ENCODE measurements at places on chromosomes 13 and 19. TPM values are rescaled to one million over a fixed set of nuclear protein-coding genes. Genes with fewer than 3 reads are reported as not detected.

DNA sequence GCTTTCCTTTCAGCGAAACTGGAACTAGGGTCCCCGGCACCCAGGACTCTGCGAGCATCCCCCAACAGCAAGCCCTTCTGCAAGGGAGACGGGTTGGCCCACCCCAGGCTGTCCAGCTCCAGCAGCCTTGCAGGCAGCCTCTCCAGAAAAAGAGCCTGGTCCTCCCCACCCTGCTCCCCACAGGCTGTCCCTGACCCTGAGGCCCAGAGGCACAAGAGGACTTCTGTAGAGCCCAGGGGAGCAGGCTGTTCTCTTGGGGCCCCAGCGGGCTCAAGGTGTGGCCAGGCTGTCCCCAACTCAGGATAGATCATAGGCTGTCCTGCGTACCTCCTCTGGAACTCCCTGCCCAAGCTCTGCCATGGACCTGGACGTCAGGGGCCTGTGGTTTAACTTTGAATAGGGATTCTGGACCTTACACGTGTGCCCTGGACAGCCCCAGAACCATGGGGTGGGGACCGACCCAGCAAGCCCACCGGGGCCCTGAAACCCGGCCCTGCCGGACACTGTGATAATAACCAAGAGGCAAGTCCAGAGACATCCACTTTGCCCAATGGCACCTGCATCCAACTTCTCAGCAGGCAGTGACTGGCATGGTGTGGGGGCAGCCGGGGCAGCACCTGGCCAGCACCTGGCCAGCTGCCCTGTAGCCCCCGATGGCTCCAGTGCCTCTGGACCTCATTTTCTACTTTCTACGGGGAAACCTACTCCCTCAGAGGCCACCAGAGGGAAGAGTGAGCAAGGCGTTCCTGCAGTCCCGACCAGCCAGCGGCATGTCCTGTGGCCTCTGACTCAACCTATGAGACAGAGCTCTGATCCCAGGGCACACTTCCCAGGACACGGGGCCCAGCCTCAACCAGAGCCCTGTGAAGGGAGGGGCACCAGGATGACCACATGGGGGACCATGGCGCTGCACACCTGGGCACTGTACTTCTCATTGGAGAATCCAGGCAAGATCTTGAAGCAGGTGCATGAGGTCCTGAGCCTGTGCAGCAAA is 50.9 kb upstream of the TPM4 start:
- DNase-seq = peak; percentile 36

DNA sequence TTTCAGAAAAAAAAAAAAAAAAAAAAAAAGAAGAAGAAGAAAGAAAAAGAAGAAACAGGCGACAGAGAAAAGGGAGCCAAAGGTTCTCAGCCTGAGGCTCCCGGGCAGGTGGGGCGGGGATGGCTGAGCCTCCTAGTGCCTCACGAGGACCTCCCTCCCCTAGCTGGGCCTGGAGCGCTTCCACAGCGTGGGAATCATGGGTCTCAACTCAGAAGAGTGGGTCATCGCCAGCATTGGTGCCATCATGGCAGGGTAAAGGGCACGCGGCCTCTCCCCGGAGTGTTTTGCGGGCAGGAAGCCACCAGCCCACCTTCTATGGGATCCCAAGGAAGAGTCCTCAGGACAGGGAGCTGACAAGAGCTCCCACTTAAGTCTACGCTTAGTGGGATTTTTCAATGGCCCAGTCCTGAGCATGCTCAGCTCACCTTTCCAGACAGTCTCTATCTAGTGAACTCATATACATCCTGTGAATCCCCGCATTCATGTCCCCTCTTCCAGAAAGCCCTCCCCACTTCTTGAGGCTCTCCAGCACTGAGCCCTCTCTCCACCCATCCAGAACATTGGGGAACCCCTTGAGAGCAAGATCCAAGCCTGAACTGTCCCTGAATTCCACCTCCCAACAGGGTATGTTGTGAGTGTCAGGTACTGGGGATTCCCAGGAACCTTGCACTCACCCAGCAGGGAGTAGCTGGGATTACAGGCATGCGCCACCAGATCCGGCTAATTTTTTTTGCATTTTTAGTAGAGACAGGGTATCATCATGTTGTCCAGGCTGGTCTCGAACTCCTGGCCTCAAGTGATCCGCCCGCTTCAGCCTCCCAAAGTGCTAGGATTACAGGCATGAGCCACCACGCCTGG is 69.6 kb downstream of the ACSBG2 start:
- DNase-seq = no peak

GRCh38 chr19:36182612-36183244 is 30.5 kb upstream of the COX7A1 start:
- DNase-seq = no peak

NPAS1 gene
- 0.54 TPM for total RNA-seq

- DNase-seq = no peak
Observed at GRCh38 chr19:39377373-39378362, 13.2 kb downstream of the PAF1 start.

PCDH9 gene
- total RNA-seq = 17.1 TPM

GRCh38 chr19:46494941-46495785 is 504 bp downstream of the PNMA8B start:
- no peak for DNase-seq

- DNase-seq = no peak
Observed at GRCh38 chr19:30870876-30871275, 478.4 kb downstream of the TSHZ3 start.

DNA sequence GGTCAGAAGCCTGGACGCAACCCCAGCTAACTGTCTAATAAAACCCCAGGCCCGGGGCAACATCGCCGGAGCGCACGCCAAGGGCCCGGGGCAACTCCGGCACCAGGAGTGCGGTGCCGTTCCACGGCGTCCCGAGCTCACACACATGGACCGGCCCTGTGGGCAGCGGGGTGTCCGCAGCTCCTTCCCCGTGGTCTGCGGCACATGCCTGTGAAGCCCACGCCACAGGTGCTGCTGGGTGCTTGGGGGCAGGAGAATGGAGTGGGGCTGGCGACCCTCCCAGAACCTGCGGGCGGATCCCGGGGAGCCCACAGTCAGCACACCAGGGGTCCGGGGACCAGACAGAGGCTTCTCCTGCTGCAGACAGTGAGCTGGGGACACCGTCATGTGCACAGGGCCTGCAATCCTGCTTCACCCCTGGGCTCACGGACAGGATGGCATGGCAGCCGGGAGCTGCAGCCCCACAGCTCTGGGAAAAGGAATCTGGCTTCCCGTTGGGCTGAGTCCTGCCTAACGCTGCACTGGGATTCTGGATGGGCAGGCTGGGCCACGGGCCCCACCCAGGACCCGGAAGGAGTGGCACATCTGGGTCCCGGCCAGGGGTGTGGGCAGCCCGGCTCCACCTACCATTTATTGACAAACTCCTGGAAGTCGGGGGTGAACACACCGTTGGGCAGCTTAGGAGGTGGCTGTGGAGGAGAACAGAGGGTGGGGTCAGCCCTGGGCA is 28.2 kb upstream of the ZBTB7A start:
- DNase-seq = no peak

GRCh38 chr19:15529774-15530372 is 21.5 kb downstream of the CYP4F22 start:
- DNase-seq = no peak

DNA sequence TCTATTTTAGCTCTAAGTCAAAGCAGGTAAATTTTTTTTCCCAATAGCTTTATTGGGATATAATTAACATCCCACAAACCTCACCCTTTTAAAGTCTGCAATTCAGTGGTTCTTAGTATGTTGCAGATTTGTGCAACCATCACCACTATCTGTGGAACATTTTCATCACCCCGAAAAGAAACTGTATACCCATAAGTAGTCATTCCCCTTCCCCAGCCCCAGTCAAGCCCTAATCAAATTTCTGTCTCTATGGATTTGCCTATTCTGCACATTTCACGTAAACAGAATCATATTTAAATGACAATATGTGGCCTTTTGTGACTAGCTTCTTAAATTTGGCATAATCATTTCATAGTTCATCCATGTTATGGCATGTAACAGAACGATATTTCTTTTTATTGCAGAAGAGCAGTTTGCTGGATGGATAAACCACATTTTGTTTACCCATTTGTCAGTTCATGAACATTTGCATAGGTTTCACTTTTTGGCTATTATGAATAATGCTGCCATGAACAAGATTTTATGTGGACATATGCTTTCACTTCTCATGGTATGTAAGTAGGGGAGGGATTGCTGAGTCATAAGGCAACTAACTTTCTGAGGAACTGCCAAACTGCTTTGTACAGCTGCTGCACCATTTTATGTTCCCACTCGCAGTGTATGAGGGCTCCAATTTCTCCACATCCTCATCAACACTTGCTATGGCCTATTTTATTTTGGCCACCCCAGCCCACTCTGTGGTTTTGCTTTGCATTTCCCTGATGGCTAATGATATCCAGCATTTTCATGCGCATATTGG is 10.9 kb downstream of the SLC46A3 start:
- DNase-seq = no peak

DNA sequence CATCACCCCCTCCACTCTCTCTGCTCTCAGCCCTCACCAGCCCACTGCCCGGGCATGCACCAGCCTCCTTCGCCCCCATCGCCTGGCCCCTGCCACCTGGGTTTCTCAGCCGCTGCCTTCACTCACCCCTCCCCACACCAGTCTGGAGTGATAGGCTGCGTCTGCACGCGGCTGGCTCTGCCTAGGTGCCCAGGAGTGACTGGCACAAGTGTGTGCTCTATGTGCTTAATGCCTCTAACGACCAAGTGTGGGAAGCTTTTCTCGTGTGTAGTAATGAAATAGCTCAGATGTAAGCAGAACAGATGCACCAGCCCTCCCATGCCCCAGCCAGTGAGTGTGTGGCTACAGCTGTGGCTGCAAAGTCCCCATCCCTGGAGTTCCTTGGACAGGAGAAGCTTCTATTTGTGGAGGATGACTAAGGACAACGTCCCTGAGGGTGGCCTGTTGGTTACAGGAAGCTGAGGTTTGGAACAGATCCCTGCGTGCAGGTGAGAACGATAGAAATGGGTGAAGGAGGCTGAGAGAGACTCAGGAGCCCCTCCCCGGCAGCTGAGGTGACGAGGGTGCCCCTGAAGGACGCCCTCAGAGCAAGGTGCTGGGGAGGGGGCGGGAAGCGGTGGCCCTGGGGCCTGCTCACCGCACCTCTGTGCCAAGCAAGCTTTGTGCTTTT is 35.6 kb downstream of the ATP11A start:
- no peak for DNase-seq

GJB2 gene
- 0.46 TPM for total RNA-seq

DNA sequence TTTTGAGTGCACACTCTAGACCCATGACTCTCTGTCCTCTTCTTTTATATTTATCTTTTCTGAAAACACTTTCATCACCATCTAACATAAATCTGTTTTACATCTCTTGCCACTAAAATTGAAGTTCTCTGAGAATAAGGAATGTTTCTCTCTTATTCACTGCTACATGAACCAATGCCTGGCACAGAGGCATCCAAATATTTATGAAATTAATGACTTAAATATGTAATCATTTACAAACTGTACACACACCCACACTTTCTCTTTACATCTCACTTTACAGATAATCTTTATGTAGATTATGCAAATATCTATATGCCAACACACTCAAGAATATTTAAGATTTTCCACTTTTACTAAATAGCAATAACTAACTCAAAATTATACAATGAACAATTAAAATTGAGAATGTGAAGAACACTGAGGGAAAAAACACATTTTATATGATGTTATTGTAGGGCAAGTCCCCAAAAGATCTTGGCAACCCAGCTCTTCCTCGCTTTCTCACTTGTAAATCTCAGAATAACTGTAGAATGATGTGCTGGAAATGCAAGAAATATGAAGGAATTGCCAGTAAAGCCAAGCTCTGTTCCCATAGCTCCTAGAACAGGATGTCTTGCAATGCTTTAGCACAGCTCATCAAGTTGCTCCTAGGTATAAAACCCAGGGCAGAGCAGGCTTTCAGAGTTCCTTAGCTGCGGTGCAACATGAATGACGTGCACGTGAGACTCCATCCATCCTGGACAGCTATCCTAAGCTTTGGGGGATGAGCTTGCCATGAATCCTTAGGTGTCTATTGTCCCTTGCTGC is 50.7 kb downstream of the UGGT2 start:
- no peak for DNase-seq

DNA sequence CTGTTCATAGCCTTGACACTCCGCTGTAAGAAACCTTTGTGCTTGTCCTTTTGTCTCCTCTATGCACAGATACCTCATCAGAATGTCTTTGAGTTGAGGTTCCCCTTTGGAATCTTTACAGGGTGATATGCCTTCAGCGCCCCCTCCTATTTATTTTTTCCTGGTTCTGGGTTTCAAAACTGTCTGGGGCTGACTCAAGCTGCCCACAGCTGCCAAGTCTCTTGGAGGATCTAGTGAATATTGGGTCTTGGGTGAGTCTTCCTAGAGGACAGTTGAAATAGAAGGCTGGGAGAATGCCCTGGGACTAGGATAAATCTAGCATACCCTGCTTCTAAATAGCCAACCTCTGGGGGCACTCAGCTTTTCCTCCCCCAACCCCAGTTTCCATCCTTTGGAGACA is 930 bp downstream of the ZNF136 start:
- DNase-seq = no peak
